Left kidney (tissue), 8 donors: ENCODE measurements at places on chromosomes 3 and 15. TPM values are rescaled to one million over a fixed set of nuclear protein-coding genes. Genes with fewer than 3 reads are reported as not detected.

GRCh38 chr3:192091831-192092230 is 630.9 kb downstream of the PYDC2 start:
- DNase-seq, result no peak

- no peak for DNase-seq
Measured at GRCh38 chr3:169145540-169146178, 517.9 kb downstream of the MECOM start.

DNA sequence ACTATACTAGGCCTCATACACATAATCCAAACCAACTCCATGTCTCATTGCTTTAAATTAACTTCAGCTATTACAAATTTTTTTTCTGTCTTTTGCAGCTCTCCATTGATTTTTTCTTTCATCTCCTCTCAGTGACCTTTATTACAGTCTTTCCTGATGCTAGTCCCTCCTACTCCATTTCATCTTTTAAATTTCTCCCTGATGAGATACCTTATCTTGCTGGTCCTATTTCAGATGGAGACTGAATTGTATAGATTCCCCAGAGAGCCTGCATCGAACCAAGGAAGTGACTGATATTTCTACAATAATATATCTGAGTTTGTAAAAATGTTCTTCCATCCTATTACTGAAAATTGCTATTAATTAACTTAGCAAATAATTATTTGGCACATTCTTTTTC is 45.7 kb upstream of the NEO1 start:
- DNase-seq, result no peak

GRCh38 chr3:10632741-10633140 is 127.4 kb upstream of the ATP2B2 start:
- DNase-seq, result no peak

- no peak for DNase-seq
Measured at GRCh38 chr3:134496471-134497071, 10.7 kb downstream of the CEP63 start.

GRCh38 chr3:77599948-77600347 is 560.0 kb downstream of the ROBO2 start:
- no peak for DNase-seq

DNA sequence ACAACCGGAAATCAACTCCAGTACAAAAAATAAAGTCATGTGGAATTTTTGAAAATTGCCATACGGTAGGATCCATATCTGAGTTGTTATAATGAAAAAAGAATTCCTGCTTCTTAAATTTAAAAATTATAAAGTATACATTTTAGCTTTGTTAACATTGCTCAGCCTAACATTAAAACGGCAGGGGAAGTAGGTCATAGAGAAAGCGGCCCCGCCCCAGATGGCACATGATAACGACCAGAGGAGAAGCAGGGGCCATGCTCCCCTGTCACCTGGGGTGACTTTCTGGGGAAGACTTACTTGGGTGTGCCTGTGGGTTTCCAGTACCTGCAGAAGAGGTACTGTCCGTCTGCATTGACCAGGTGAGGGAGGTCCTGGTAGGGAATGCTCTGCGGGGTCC is 921 bp downstream of the MGLL start:
- no peak for DNase-seq

GRCh38 chr3:172522871-172523818 is at the start of gene TNFSF10:
Gene TNFSF10 (minus strand): TSS chr3:172523430. CDS start chr3:172523384, 46 bp downstream.
- no peak for DNase-seq

DNA sequence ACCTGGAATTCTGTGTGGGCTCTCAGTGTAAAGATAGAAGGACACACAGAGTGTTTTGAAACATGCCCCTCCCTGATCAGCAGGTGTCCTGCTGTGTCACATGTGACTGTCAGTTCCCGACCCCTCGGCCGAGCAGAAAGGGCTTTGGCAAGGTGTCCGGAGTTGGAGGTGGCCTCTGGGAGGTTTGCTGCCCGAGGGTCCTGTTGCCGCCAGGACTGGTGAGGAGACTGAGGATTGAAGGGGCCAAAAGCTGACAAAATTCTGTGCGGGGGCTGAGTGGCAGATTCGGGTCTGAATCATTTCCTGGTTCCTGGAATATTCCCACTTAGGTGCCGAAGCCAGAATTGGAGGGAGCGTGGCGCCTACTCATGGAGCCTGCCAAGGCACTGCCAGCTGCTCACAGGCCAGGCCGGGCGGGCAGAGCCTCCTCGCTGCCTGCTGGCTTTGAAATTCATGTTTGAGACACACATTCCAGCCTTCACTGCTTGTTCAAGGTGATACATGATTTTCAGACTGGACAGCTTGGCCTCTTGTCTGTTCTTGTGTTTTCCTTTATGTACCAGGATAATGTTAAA is 83.8 kb downstream of the APBA2 start:
- DNase-seq, result no peak

- DNase-seq, result no peak
Measured at GRCh38 chr3:189038773-189039745, 132.7 kb upstream of the TPRG1 start.

- DNase-seq, result no peak
Measured at GRCh38 chr15:25875566-25875965, 12.4 kb upstream of the ATP10A start.

GRCh38 chr3:72999951-73000350 is 3.3 kb downstream of the PPP4R2 start:
- no peak for DNase-seq

GRCh38 chr3:184160456-184160855 is 5.3 kb downstream of the DVL3 start:
- no peak for DNase-seq

DNA sequence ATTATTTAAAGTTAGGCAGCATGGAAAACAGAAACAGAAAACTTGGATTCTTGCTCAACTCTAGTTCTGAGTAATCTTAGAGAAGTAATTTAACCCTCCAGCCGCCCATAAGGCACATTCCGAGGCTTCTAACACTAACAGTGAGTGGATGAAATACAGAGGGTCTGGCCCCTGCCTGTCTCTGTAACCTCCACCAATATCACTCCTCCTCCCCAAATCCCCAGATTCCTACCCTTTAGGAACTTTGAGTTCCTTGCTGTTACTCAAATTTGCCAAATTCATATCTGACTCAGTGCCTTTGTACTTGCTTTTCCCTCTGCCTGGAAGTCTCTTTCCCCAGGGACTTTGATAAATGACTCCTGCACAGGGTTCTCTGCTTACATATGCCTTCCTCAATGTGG is 112.5 kb upstream of the TGFBR2 start:
- no peak for DNase-seq

DNA sequence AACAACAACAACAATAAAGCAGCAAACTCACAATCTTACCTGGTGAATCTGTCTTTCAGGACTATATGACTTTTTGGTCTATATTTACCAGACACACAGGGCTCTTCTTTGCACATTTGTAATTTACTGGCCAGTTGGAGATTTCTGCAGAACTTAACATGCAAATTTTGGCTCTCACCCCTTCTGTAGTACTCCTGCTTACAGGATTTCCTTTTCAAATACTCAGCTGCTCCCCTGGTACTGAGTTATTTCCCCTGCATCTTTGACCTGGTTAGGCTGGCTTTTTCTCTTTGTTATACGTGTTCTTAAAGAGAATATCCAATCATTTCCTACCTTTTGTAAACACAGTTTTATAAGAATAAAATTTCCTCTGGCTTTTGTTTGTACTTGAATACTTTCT is 228.0 kb downstream of the MBNL1 start:
- no peak for DNase-seq

The SLC22A13 gene
- polyA plus RNA-seq, result 4.4 TPM

The CD96 gene
- 2.0 TPM for polyA plus RNA-seq

The ALG1L2 gene
- polyA plus RNA-seq, result 3.3 TPM

The GPR149 gene
- not detected for polyA plus RNA-seq
